ENCODE measurements at places on chromosomes 2 and 18. TPM values are rescaled to one million over a fixed set of nuclear protein-coding genes. Genes with fewer than 3 reads are reported as not detected.

TMEM185B gene
- polyA plus RNA-seq: 2.9 TPM

CDH2 gene
- polyA plus RNA-seq: 13.9 TPM

DNA sequence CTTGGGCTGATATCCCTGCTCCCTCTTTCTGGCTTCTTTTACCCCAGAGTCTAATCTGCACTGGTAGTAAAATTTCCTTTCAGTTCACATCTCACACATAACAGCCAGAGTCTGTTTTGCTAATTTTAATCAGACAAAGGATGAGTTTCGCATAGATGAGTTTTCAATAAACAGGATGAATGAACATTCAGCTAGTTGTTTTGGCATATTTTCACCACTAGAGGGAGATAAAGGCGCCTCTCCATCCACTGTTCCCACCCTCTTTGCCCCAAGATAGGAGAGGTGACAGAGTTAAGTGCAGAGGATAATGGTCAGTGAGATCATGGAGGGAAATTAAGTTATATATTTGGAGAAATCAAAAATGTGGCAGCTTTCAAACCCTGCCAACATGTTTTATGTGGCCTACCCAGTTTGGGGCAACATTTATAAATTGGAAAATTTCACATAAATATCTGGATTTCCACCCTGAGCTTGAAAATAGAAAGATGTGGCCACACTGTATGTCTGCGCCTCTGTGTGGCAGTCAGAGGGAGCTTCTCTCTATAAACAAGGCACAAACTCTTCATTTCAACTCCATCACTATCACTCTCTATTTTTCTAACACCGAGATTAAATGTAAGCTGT is 48.5 kb upstream of the DTNA start:
- no peak for DNase-seq

GRCh38 chr2:175175896-175176295 is 5.6 kb downstream of the ATP5MC3 start:
- DNase-seq: no peak

- no peak for DNase-seq
Measured at GRCh38 chr2:111710613-111711012, 173.4 kb downstream of the ANAPC1 start.

DNA sequence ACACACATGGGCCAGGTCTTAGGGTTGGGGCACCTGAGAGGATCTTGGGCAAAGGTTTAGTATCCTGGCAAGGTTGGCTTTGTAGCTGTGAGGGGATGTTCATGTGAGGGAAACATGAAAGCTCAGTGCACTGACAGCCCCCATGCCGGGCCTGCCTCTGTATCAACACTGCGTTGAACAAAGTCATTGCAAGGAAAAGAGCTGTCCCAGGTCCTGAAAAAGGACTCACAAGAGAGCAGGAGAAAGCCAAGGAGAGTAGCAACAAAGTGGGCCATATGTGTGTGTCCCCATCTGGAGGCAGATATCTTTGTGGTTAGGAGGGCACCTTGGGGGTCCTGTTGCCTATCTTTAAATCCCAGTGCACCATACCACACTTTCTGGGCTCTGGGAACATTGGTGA is 237.8 kb upstream of the THSD7B start:
- DNase-seq: no peak

- DNase-seq: no peak
Measured at GRCh38 chr2:10839813-10840212, 27.2 kb upstream of the PDIA6 start.

Data from adrenal gland (tissue), 19 donors.